ENCODE measurements at places on chromosomes 6 and 20.

DNA sequence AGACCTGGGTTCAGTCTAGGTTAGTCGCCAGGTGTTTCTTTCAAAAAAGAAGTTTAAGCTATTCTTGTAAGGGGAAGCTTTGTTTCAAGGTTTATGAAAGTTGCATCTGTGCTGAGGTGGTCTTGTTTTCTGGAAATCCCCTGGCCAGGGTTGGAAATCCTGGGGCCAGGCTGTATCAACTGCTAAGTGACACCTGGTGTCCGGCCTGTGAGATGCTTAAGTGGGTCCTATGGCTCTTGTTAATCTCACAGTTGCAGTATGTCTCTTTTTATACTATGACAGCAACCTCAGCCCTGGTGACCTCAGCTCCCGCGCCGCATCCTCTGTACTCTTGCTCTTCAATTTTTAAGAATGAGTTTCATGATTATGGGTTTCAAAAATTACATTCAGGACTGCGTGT lies 72.0 kb downstream of the CHMP4B start:
- DNase-seq: no peak

- DNase-seq: no peak
Measured at GRCh38 chr20:51469578-51470498, 72.7 kb downstream of the NFATC2 start.

GRCh38 chr20:21302664-21303060 lies 469 bp upstream of the XRN2 start:
- no peak for DNase-seq

DNA sequence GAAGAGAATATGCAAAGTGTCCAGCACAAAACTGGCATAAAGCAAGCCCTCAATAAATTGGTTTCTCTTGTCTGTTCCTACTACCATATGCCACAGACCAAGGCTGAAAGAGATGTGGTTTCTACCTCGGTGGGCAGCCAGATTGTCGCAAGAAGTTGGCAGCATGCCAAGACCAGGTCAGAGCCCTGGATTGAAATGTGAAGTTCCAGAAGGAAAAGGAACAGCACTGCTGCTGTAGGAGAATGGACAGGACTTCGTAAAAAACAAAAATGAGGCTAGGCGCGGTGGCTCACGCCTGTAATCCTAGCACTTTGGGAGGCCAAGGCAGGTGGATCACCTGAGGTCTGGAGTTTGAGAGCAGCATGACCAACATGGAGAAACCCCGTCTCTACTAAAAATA lies 22.1 kb downstream of the MRPL14 start:
- DNase-seq: no peak

DNA sequence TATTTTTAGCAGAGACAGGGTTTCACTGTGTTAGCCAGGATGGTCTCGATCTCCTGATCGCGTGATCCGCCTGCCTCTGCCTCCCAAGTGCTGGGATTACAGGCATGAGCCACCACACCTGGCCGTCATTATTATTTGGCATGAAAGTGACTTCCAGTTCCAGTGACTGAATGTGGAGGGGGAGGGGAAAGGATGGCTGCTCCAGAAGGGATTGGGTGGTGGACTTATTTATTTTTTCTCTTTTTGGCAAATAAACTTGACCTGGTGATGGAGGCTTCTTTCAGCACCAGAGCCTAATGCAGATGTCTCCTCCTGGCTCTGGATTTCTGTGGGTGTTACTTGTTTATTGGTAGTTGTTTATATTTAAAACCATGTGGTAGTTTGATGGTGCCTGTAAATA lies 16.9 kb upstream of the SLC22A23 start:
- DNase-seq: no peak

- no peak for DNase-seq
Measured at GRCh38 chr20:46122071-46122470, 4.0 kb downstream of the CD40 start.

GRCh38 chr6:54262971-54263370 lies 45.3 kb upstream of the TINAG start:
- DNase-seq: no peak

DNA sequence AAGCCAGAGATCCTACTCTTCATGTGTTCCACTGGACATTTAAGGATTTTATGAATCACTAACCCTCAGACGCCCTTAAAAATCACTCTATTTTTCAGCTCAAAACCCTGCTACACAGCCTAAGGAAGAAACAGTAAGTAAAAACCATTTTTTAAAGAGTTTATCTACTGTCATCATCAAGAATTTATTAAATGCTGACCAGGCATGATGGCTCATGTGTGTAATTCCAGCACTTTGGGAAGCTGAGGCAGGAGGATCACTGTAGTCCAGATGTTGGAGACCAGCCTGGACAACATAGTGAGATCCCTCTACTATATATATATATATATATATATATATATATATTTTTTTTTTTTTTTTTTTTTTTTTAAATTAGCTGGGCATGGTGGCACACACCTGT lies 124.2 kb upstream of the ID4 start:
- DNase-seq: no peak

- peak; percentile 15 for DNase-seq
Measured at GRCh38 chr6:20946022-20946421, 411.8 kb downstream of the CDKAL1 start.

- DNase-seq: no peak
Measured at GRCh38 chr20:47509685-47510084, 8.0 kb downstream of the NCOA3 start.

DNA sequence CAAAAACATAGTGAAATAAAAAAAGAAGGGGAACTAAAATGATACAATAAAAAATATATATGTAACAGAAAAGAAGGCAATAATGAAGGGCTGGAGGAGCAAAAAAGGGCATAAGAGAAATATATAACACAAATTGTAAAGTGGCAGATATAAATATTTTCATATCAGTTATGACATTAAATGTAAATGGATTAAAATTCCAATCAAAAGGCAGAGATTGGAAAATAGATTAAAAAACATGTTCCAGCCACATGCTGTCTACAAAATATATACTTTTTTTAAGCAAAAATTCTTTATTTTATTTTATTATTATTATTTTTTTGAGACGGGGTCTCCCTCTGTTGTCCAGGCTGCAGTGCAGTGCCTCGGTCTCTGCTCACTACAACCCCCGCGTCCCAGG lies 23.9 kb upstream of the NT5E start:
- DNase-seq: no peak

GRCh38 chr6:36983538-36983937 lies 2.5 kb downstream of the MTCH1 start:
- no peak for DNase-seq

DNA sequence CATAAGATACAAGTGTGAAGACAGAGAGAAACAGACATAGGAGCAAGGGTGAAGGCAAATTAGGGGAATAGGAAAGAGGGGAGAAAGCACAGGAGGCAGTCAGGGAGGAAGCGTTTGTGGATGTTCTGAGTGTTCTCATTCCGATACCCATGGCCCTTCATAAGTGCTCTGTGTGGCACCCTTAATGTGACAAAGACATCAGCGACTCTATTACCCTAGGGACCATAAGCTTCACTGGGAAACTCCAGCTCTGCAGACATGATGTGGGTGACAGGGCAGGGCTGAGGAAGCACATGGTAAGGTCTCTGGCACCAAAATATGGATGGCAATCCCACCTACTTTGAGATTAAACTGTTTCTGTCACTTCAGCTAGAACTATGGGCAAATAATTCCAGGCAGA lies 33.0 kb downstream of the F13A1 start:
- no peak for DNase-seq

DNA sequence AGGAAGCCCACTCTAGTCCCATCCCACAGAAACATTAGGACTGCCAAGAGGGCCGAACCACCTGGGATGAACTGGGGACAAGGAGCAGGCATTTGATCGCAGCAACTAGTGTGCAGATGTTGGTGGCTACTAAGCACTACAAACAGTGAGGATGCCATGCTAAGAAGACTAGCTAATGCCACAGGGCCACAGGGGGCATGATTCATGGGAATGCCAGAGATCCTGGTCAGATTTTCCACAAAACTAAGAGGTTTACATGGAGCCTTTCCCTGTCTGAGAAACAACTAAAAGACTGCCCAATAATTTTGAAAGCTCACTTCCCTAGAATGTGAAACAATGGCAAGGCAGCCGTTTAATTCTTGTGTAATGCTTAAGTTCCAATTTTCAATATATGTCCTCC lies 375.9 kb upstream of the PTCHD4 start:
- no peak for DNase-seq

- DNase-seq: no peak
Measured at GRCh38 chr6:134341999-134342567, 24.2 kb upstream of the SGK1 start.

DNA sequence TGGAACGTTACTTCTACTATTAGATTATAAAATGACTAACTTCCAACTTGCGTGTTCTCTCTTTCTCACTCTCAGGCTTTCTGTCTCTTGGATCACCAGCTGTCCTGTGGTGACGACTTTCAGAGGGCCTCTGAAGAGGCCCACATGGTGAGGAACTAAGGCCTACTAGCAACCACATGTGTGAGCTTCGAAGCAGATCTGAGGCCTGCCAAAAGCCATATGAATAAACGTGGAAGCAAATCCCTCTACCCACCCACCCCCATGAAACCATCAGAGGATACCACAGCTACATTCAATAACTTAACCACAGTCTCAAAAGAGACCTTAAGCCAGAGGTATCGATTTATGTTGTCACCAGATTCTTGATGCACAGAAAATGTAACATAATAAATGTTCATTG lies 13.5 kb upstream of the BMP5 start:
- DNase-seq: no peak

DNA sequence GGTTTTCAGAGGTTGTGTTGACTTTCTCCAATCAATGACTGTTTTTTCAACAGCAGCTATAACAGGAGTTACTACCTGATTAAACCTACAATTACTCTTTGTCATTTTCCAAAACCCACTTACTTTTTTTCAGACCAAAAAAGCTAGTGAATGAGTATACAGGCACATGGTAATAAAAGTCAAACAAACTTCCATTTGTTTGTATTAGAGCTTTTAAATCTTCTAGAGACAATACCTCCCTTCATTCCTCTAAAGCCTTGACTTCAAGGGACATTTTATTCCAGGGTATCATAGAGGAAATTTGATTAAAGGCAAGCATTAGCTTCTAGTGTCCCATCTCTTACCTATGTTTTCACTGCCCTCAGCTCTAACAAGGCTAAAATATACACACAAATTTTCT lies 52.7 kb downstream of the IL22RA2 start:
- DNase-seq: no peak

- DNase-seq: no peak
Measured at GRCh38 chr20:63463400-63464288, 8.8 kb downstream of the KCNQ2 start.

DNA sequence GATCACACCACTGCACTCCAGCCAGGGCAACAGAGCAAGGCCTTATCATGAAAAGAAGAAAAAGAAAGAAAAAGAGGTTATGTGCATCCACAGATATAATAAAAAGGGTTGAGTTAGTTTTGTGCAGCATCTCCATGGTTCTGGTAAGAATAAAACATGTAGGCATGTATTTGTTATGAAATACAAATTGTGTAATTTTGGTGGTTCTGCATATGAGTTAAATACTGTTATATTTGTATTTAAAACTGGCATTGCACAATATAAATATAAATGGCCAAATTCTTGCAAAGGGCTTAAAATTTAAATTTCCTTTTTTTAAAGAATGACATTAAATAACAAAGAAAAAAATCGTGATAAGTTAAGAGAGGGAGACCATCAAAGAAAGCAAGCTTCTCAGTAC lies 159.1 kb upstream of the PREP start:
- no peak for DNase-seq

- no peak for DNase-seq
Measured at GRCh38 chr20:7856756-7857155, 83.5 kb downstream of the HAO1 start.

DNA sequence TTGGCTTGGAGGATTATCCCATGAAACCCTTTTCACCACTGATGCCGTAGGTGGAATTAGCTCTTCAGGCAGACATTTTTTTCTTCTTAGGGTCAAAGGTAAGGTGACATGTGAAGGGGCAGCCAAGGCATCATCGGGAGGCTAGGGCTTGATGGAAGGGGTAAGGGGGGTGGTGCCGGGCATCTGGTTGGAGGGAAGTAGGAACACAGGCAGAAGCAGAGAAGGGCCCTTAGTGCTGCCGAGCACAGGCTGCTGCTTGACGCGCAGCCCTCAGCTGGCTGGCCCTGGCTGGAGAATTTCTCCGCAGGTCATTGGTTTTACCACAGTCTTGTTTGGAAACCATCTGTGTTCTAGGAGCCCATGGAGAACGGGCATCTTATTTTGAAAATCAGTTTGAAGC lies 54.7 kb downstream of the TRAF3IP2 start:
- DNase-seq: no peak

DNA sequence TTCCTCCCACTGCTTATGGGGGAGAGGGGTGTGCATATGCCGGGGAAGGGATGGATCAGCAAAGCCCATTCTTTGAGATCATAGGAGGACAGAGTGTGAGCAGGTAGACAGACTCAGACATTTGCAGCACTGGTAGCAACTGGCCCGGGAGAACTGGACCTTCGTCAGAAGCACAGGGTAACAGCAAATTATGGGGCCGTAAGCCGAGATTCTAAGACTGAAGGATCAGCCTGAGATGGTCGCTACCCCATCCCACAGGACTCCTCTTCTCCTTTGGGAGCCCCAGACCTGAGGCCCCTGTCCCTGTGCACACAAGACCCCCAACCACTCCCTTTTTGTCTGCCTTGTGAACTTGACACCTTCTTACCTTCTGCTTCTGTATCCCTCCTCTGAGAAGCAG lies 106.5 kb downstream of the TOX2 start:
- no peak for DNase-seq

- no peak for DNase-seq
Measured at GRCh38 chr20:52752023-52752422, 220.1 kb upstream of the TSHZ2 start.

DNA sequence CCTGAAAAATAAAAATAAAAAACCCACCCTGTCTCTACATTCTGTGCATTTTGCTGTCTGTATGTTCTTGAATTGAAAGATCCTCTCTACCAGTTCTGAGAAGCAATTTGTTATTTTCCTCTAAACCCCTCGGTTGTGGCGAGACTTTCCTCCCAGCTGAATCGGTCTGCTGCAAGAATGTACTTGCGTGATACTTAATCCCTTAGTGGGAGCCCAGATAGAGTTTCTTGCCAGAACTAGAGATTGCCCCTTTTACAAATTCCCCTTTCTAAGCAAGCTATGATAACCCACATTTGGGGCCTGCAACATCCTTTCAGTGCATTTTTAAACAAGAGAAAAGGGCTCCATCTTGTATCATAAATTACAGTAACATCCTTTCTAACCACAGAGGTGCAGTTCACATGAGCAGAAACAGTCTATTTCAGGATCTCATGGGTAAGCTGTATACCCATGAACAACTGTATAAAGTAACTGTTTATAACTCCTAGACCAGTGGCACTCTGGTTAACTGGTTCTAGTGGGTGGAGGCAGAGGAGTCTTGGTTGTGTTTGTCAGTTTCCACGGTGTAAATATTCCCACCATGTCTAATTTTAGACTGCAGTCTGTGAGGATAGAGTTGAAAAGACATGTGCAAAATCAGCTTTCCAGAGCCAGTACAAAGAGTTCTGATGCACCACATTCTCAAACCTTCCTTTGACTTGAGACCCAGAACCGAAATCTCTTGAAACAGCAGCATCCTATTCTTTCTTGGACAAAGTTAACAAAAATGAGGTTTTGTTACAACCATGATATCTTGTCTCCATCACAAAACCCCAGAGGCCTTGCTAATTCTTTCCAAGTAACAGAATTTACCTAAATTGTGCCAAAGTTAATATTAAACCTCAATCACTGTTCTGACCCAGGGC lies 113.1 kb upstream of the ZNF217 start:
- peak; percentile 32 for DNase-seq
